ENCODE measurements at places on chromosomes 3 and 15.
A peak's percentile ranks its signal among the peaks of the same experiment; 100 is the strongest.

GRCh38 chr15:73756947-73757513 is 3.9 kb upstream of the INSYN1 start:
- DNase-seq: no peak

DNA sequence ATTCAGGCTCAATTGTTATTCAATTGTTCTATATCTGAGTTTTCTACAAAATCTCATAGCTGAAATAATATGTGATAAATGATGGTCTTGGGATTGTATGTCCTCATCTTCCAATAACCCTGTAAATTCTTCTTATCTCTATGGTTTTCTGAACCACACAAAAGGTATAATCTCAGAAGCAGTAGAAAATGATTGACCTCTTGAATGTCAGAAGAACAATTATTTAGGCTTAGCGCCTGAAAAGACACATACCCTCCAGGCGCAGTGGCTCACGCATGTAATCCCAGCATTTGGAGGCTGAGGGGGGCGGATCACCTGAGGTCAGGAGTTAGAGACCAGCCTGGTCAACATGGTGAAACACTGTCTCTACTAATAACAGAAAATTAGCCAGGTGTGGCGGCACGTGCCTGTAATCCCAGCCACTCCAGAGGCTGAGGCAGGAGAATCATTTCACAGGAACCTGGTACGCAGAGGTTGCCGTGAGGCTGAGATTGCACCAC is 288.0 kb upstream of the TBC1D5 start:
- no peak for DNase-seq

- no peak for DNase-seq
Measured at GRCh38 chr3:48990636-48991469, 812 bp downstream of the P4HTM start.

DNA sequence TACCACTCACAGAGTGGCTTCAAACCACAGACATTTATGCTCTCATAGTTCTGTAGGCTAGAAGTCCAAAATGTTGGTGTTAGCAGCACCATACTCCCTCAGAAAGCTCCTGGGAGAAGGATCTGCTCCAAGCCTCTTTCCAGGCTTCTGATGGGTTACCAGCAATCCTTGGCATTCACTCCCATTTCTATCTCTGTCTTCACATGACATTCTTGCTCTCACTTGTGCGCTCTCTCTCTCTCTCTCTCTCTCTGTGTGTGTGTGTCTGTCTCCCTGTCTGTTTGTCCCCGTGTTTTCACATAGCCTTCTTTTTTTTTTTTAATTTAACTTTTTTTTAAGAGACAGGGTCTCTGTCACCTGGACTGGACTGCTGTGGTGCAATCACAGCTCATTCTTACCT is 26.3 kb downstream of the CDAN1 start:
- no peak for DNase-seq

- DNase-seq: no peak
Measured at GRCh38 chr15:28922707-28923012, 36.9 kb downstream of the APBA2 start.

DNA sequence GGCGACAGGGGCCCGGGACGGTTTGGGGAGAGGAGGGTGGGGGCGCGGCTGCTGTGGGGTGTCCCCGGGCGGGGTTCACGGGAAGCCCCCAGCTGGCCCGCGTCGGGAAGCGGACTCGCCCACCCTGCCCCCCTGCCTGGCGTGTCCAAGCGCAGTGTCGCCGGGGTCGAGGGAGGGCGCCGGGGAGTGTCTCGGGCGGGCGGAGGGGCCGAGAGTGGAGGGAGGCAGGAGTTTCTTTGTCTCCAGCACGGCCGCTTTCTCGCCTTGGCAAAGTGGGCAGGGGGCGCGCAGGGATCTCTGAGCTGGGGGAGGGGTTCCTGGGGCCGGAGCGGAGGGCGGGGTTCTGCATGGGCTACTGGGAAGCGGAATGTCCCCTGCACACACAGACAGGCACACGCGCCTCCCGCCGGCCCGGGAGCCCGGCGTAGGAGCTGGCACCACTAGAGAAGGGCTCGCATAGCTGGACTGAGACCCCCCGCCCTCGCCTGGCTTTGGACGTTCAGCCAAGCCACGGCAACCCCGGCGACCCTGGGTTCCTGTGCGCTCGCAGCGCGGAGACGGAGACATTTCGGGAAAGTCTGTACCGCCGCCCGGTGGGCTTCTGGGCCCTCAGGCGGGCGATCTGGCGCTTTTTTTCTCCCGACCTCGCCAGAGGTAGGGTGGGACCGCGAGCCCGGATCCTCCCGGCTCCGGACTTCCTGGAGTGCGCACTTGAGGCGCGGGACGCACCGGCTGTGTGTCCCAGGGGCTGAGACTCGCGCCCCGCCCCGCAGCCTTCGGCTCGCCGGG is 822 bp downstream of the ST8SIA2 start:
- no peak for DNase-seq

GRCh38 chr3:1987980-1988379 is 110.7 kb upstream of the CNTN4 start:
- DNase-seq: no peak

GRCh38 chr3:54856271-54856670 is 71.6 kb downstream of the LRTM1 start:
- no peak for DNase-seq

- no peak for DNase-seq
Measured at GRCh38 chr15:29860872-29861271, 38.6 kb upstream of the TJP1 start.

DNA sequence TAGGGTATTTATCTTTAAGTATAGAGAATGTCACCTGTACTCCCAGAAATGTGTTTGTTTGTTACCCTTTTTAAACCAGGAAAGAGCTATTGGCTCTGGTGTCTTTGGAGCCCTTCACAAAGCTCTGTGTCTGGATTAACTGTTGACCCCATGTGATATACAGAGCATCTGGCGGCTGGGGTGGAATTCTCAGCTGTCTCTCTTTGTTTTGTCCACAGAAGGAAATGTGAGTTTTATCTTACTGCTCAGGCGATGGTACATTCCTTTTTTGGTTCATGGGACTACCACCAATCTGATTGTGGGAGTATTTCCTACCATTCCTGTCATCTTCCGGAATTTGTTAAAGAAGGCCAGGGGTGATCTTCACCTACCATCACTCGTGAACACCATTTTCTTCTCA is 120.3 kb downstream of the AKAP13 start:
- DNase-seq: no peak

DNA sequence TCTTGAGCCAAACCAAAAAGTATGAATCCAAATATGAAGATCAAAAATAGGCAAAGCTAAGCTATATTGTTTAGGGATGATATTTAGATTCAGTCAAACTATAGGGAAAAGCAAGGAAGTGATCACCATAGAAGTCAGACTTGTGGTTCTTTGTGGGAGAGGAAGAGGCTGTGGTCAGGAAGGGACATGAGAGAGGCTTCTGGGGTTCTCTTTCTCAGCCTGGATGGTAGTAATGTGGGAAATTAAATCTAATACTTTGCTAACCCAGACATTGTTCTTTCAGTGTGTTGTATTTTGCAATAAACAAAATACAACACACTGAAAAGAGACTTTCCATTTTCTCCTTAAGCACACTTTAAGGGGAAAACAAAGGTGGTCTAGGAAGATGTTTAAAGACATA is 3.1 kb downstream of the CX3CR1 start:
- no peak for DNase-seq

GRCh38 chr15:98035134-98035533 is 74.6 kb downstream of the ARRDC4 start:
- no peak for DNase-seq

DNA sequence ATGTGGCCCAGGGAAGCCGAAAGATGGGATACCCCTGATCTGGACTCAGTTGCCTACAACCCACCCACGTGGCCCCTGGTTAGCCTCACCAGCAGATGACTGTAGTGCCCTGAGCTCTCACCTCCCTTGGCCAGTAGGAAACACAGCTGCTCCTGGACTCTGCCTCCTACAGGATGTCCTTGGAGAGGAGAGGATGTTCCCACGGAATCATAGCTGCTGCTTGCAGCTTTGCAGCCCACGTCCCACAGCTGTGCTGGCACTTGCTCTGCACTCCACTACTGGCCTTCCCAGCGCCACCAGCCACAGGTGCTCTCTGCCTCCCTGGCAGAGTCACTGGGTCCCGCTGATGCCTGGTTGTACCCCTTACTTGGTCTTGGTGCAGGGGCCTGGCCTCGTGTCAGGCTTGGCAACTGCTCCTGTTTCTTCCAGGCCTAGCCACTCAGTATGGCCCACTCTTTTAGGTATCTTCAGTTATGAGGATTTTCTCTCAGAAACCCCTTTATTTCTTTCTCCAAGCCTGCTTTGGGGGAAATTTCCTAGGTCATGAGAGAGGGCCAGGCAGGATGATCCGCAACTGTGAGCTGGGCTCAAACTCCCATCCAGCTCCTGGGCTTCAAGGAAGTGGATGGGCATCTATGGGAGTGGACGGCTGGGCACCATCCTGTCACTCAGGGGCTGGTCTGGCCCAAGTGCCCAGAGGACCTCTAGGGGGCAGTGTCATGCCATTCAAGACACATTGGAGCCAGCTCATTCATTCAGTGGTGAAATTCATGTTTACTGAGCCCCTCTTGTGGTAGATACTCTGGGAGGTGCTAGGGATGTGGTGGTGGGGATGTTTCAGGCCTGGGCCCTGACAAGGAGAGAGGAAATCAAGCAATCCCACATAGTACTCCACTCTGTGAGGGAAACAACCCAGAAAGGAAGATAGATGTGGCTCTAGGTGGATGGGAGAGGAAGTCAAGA is 16.2 kb upstream of the VILL start:
- peak; percentile 59 for DNase-seq

- peak; percentile 17 for DNase-seq
Measured at GRCh38 chr15:50183112-50183794, 1.3 kb downstream of the SLC27A2 start.

DNA sequence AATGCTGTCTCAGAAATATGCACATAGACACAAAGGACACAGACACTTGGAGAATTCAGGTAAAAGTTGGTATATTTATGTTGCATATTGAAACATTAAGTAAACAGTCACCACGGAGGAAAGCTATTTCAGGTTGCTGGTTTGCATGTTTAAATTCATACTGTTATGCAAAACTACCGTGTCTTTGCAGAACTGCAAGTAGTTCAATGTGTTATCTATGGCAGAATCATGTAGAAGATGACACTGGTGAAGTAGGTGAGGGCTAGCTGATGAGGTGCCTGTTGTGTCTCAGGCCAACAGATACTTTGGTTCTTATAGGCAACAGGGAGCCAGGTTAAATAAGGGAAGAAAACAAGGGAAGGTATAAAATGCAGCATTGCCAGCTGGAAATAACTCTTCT is 511.3 kb downstream of the DIPK2A start:
- no peak for DNase-seq

GRCh38 chr3:150450916-150451315 is 42.8 kb downstream of the TSC22D2 start:
- no peak for DNase-seq

Data from stimulated activated CD4-positive, alpha-beta T cell treated with anti-CD3 and anti-CD28 coated beads, Interleukin-4, amount 100 ng/mL, for 4 hours (primary cell).